Breast epithelium (tissue), 4 donors: ENCODE measurements at places on chromosomes 2 and 18. TPM values are rescaled to one million over a fixed set of nuclear protein-coding genes. Genes with fewer than 3 reads are reported as not detected.

- H3K27ac ChIP-seq: no peak overlapping the region
- no peak for DNase-seq
- H3K27me3 ChIP-seq: no peaks in the 10 kb centered on the region
- H3K4me3 ChIP-seq: no peak overlapping the region
- no peaks in the 10 kb centered on the region for H3K4me1 ChIP-seq
- no peaks in the 10 kb centered on the region for H3K36me3 ChIP-seq
These were observed 22.1 kb upstream of the RNF103 start for GRCh38 chr2:86645752-86646151.

The HADHA gene
- 139 TPM for total RNA-seq

GRCh38 chr18:67145586-67146292 lies 370.8 kb downstream of the DSEL start:
- no peak for DNase-seq
- H3K4me1 ChIP-seq: no peaks in the 10 kb centered on the region
- H3K27me3 ChIP-seq: no peaks in the 10 kb centered on the region
- H3K36me3 ChIP-seq: no peaks in the 10 kb centered on the region

The DNMT3A gene
- 20.0 TPM for total RNA-seq

GRCh38 chr2:200342235-200342634 lies 35.7 kb downstream of the SPATS2L start:
- no peak for DNase-seq
- no peaks in the 10 kb centered on the region for H3K36me3 ChIP-seq

- no peak overlapping the region for H3K4me3 ChIP-seq
- no peaks in the 10 kb centered on the region for H3K4me1 ChIP-seq
- no peak for DNase-seq
These were observed 958.8 kb upstream of the NRXN1 start for GRCh38 chr2:51990684-51991083.

The DSG4 gene
- total RNA-seq: not detected

The UGT1A3 gene
- total RNA-seq: not detected

DNA sequence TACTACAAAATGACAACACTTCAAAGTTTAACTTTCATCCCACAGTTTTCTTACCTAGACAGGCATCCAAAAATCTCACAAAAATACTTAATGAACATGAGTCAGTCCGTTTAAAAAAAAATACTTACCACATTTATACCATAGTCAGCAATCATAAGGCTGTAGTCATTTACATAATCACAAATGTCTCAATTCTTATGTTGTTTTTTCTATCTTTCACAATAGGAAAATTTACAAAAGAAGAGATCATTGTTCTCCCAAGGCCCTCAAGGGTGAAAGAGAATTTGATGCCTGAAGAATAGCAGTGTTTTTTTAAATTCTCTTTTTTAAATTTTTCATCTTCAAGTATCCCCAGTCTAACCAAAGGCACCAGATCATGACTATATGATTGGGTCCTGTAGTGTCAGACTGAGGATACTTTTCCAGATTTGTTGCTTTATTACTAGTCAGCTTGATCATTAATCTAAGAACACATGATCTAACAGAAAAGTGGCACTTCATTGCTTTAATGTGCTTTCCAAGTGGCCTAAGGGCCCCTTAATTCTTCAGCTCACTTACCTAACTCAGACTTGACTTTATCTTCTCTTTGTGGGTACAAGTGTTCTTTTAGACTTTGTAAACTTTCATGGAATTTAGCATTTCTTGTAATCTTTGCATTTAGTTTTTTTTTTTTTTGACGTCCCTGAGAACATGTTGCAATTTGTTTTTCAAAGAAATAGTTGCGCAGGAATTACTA lies 4.7 kb downstream of the SCYGR5 start:
- no peak overlapping the region for H3K27ac ChIP-seq
- no peak overlapping the region for H3K4me3 ChIP-seq
- no peaks in the 10 kb centered on the region for H3K4me1 ChIP-seq
- no peak for DNase-seq
- no peaks in the 10 kb centered on the region for H3K27me3 ChIP-seq

GRCh38 chr2:227499627-227500300 lies 27.8 kb downstream of the AGFG1 start:
- no peak overlapping the region for H3K27ac ChIP-seq
- peaks cover 3% of the 10 kb centered on the region for H3K4me1 ChIP-seq
- DNase-seq: no peak
- H3K36me3 ChIP-seq: no peaks in the 10 kb centered on the region
- H3K27me3 ChIP-seq: no peaks in the 10 kb centered on the region
- H3K4me3 ChIP-seq: no peak overlapping the region

DNA sequence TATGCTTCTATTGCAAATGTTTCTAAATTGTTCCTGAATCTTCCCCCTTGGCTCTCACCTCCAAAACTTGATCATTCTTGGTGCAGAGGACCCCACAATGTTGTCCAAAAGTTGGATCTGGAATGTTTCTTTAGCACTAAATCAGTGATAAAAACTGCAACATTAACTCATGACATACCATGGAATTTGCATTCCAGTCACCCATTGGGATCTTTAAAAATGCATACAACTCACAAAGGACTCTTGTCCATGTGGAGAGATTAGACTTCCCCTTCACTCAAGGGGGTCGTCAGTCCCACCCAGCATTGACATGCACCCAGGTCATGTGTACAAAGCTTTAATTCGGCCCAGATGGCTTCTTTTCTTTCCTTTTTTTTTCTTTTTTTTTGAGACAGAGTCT lies 169.3 kb downstream of the SETBP1 start:
- no peak for DNase-seq
- no peak overlapping the region for H3K4me3 ChIP-seq
- no peak overlapping the region for H3K27ac ChIP-seq
- H3K27me3 ChIP-seq: no peaks in the 10 kb centered on the region

DNA sequence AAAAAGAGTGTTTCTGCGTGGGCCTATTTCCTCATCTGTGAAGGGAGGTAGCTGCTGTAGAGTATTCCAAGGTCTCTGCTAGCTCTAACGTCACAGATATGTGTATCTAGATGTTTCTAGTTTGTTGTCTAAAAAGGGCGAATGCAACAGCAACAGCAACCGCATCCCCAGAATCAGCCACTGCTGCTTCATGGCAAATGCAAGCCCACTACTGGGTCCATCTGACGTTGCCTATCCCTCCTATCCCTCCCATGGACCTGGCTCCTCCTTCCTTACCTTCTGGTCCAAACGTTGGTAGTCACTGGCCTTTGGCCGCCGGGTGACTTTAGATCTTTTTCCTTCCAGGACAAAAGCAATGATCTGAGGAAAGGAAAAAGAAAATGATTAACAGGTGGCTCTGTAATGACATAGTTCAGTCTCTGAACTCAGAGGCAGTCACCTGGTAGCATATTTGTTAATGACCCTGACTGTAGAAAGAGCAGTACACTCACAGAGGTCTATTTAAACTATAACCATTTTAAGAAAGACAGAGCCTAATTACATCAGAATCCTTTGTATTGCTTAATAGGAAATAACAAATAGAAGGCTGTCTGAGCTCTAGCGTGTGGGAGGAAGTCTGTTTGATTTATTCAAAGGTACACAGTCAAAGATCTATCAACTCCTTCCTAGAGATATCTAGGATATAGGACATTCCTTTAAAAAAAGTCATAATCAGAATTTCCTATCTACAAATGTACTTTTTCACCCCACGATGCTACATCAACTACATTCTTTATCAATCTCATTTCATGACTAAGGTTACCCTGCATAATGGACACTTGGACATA lies 2.9 kb downstream of the TGOLN2 start:
- no peaks in the 10 kb centered on the region for H3K36me3 ChIP-seq
- peak overlapping the region; percentile 31 for H3K27ac ChIP-seq
- peaks cover 19% of the 10 kb centered on the region for H3K4me1 ChIP-seq
- no peaks in the 10 kb centered on the region for H3K27me3 ChIP-seq
- H3K4me3 ChIP-seq: peak overlapping the region; percentile 82
- DNase-seq: no peak

The NXPH2 gene
- not detected for total RNA-seq

The ALK gene
- 0.33 TPM for total RNA-seq

DNA sequence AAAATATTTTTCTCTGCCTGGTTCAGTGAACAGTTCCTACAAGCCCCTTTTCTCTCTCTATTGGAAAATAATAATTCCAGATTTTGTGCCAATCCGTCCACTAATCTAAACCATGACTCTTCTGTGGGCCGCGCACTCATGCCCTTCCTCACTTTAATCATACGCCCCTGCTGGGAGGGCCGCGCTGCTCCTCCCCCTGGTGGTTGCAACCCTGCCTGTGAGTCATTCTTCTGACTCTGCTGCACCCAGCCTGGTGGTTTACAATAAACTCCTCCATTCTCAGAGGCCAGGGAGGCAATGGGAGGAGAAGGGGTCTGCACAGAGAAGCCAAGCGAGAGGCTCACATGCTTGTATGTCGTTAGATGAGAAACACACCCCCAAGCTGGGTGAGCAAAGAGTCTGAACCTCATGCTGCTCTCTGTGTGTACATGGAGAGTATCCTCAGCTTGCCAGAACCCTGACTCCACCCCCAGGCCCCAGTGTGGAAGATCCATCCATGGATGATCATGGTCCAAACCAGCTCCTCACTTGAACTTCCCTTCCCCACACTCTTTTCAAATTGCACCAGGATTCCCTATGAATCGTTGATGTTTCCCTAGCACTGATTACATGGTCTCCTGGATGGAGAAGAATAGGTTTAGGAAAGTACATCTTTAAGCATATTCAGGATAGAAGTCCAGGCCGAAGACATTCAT lies 228.9 kb downstream of the ANKRD30B start:
- H3K4me3 ChIP-seq: no peak overlapping the region
- no peaks in the 10 kb centered on the region for H3K36me3 ChIP-seq
- no peaks in the 10 kb centered on the region for H3K4me1 ChIP-seq
- no peak for DNase-seq
- no peak overlapping the region for H3K27ac ChIP-seq

DNA sequence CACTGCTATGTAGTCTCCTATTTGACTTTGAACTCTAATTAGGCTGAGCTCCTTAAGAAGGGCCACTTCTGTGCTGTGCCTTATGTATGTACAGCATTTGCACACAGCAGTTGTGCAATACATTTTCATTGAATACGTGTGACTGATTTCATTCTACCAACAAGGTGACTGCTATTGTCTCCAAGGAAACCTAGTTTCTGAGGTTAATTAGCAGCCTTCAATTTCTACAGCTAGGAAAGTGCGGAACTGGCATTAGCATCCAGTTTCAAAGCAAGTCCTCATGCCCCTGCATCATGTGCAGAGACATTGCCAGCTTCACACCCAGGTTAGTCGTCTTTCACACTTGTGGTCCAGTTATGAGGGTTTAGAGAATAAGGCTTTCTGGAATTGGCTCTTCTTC lies 58.6 kb downstream of the NCK2 start:
- H3K27me3 ChIP-seq: no peaks in the 10 kb centered on the region
- H3K4me1 ChIP-seq: peaks cover 6% of the 10 kb centered on the region
- no peak overlapping the region for H3K4me3 ChIP-seq
- H3K36me3 ChIP-seq: no peaks in the 10 kb centered on the region
- H3K27ac ChIP-seq: no peak overlapping the region

The SEH1L gene
- total RNA-seq: 38.5 TPM
